ENCODE measurements at places on chromosomes 1 and 21.

- DNase-seq: no peak
Observed at GRCh38 chr1:219441884-219442283, 171.0 kb downstream of the ZC3H11B start.

GRCh38 chr1:205954819-205955404, 11.7 kb upstream of the SLC26A9 start:
- DNase-seq: no peak

- no peak for DNase-seq
Observed at GRCh38 chr1:230636575-230637148, 5.6 kb upstream of the COG2 start.

GRCh38 chr1:36351227-36351977, 28.0 kb upstream of the EVA1B start:
- DNase-seq: no peak

- peak; percentile 28 for DNase-seq
Observed at GRCh38 chr1:12604114-12604874, 13.7 kb downstream of the DHRS3 start.

DNA sequence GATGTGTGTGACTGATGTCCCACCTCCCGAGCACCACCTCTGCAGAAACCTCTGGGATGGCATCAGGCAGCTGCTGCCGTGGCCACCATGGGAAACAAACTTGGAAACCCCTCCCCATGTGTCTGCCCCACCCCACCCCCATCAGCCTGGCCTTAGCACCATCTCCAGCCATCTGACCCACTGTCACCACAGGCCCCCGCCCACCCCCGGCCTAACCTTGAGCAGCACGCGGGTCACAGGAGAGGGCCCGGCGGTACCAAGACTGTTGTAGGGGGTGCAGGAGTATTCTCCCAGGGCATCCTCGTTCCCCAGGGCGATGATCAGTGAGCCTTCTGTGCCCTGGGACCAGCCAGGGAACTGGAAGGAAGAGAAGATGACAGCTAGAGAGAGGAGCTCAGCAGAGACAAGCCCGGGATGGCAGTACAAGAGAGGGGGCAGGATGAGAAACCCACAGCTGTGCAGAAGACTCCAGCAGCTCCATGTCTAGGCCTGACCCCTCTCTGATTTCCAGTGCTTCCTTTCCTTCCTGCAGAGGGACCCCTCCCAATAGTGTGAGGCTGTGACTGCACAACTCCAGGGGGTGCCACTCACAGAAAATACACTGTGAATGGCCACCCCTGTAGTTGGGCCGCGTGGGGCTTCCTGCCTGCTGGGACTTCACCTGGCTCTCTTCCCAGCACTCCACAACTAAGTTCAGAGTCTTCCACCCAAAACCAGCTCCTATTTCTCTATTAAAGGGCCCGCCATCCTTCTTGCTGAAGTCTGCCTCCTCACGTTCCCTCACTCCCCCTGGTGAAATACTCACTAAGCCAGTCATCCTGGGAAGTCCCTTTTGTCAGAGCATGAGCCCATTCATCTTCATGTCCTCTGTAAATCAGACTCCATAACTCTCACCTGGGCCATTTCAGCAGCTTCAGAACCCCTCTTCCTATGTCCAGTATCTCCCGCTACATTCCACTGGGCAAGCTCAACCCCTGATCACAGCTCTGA, 7.3 kb upstream of the TAGLN2 start:
- no peak for DNase-seq
